ENCODE measurements at places on chromosomes 2 and 18.

- DNase-seq: no peak
These were observed 64.9 kb downstream of the STEAP3 start for GRCh38 chr2:119288576-119288975.

DNA sequence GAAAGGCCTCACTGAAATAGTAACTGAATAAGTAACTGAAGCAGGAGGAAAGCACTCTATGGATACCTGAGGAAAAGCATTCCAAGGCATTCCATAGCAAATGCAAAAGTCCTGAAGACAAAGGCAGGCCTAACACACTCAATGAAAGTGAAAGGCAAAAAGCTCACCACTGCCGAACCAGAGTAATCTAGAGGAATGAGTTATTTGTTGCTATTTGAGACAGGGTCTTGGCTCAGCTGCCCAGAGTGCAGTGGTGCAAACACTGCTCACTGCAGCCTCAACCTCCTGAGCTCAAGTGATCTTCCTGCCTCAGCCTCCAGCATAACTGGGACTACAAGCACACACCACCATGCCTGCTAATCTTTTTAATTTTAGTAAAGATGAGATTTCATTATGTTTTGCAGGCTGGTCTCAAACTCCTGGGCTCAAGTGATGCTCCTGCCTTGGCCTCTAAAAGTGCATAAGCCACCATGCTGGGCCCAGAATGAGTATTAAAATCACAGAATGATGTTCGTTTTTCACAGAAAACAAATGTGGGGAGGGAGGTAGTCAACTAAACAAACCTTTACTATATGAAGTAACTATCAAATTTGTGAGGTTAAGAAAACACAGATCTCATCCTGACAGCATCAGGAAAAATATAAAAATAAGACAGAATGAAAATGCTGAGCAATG lies 17.9 kb downstream of the PIAS2 start:
- DNase-seq: no peak

DNA sequence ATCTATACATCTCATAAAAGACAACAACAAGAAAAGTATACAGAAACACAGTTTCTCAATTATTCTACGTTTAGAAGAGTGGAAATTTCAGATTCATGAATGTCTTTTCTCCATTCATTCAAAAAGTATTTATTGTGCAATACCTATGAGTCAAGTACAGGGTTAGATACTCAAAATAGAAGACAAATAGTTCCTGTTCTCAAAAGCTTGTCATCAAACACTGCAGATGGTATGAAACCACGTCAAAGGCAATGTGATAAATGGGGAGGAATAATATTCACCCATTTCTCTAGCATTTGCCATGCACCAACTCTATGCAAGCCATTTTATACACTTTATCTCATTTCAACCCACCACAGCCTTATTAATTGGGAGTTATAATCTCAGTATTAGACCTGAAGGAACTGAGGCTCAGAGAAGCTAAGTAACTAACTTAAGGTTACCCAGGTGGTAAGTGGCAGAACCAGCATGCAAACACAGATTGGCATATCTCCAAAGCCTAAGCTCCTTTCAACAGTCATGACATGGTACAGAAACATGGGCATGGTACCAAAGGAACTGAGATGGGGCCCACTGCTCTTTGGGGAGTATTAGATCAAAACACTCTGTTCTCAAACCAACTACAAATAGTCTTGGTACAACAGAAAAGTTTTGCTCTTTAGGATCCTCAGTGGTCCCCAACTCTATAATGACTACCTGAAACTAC lies 67.2 kb upstream of the NPAS2 start:
- no peak for DNase-seq

DNA sequence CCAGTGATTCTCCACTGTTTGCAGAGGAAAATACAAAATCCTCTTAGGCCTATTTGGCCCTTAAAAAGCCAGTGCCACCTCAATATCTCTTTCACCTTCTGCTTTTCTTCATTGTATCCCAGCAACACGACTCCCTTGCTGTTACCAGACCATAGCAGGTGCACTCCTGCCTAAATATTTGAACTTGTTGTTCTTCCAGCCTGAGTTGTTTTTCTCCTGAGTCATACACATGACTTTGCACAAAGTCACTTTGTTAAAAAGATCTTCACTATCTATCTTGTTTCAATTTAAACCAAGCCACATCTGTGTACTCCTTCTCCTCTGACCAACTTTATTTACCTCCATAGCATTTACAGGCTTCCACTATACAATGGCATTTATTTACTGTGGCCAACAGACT lies 103.6 kb downstream of the LRRTM4 start:
- DNase-seq: no peak

- no peak for DNase-seq
These were observed 38.3 kb downstream of the IL1RL2 start for GRCh38 chr2:102224824-102225739.

DNA sequence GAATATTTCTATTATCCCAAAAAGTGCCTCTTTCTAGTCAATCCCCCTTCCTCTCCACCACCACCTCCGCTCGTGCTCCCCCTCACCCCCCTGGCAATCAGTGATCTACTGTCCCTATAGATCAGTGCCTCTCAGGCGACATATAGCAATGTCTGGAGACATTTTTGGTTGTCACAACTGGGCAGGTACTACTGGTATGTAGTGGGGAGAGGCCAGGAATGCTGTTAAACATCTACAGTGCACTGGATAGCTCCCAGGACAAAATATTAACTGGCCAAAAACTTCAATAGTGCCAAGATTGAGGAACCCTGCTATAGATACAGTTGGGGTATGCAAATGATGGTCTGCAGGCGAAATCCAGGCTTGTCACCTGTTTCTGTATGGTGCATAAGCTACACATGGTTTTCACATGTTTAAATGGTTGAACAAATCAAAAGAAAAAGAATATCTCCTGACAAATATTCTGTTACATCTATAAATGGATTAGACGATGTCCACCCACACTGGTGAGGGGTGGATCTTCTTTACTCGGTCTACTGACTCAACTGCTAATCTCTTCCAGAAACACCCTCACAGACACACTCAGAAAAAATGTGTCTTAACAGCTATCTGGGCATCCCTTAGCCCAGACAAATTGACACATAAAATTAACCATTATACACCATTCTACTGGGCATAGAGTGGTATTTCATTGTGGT lies 25.5 kb downstream of the DPYSL5 start:
- DNase-seq: no peak

DNA sequence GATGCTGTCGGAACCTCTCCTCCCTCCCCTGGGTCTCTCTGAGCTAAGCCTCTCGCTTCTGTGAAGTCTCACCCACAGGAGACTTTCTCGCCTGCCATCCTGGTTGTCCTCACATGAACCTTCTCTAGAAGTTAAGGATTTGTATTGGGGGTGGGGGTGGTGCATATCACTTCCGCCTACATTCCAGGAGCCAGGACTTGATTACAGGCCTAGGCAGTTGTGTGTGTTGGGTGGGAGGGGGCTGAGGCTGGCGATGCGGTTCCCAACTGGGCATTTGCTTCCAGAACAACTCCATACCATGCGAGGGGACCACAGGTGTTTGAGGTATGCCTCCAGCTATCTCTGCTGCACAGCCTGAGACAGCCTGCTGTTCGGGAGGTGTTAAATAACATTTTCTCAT lies 56.8 kb upstream of the MGAT4A start:
- DNase-seq: no peak

- DNase-seq: no peak
These were observed 90.3 kb upstream of the SESTD1 start for GRCh38 chr2:179354739-179355537.

- DNase-seq: no peak
These were observed 41.7 kb downstream of the RAMP1 start for GRCh38 chr2:237900891-237901831.

GRCh38 chr18:55179425-55179824 lies 220.2 kb upstream of the CCDC68 start:
- DNase-seq: no peak

DNA sequence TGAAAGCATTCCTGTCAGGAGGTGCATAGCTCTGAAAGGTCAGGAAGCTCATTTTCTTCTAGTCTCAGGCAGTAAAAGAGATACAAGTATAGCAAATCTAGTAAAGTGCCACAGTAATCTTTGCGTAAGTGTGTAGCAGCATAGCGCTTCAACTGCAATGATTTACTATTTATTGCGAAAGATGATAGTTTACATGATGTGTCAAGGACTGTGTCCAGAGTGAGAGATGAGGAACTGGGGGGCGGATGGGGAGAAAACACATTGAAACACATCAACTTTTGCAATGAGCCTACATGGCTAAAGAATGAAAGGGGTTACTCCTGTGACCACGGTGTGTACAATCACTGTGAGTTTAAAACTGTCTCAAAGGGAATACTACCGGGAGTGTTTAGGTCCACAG lies 644.4 kb downstream of the GALR1 start:
- DNase-seq: no peak

DNA sequence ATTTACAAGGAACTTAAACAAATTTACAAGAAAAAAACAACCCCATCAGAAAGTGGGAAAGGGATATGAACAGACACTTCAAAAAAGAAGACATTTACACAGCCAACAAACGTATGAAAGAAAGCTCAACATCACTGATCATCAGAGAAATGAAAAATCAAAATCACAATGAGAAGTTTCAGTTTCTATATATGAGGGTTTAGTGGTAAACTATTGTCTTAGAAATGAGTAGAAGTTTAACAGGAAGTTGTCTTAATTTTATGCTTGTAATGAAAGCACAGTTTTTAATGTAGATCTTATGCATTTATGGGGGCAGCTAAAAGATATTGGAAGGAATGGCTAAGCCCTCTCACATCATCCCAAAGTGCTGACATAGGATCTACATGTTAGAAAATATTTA lies 325.4 kb downstream of the ERBB4 start:
- DNase-seq: no peak

GRCh38 chr2:6937582-6937981 lies 20.4 kb downstream of the RNF144A start:
- no peak for DNase-seq

DNA sequence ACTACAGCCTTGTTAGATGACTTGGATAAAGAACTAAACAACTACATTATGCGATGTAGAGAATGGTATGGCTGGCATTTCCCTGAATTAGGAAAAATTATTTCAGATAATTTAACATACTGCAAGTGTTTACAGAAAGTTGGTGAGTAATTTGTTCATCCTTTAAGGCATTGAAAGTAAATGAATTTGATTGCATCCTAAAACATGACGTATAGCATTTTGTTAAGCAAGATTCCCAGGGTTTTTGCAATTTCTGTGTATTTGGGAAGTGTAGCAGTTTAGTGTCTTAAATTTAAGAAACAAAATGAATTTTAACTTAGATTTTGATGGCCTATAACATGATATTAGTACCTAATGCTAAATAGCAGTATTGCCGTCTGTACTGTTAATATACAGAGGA lies 24.8 kb downstream of the NOP58 start:
- DNase-seq: no peak

DNA sequence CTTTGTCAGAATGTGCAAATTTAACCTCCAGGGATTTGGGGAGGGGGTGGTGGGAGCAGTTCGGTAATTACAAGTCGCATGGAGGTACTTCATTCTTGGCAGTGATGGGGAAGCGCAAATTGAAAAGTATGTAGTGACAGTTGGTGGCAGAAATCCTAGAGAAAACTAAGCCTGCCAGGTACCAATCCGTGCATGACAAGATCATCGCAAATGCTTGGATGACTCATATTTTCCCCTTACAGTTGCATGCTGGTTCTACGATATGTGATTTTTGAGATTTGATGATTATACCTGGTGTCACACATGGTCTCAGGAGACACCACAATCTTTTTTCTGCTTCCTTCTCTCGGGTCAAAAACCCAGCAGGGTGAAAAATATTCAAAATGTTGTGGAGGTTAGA lies 479.7 kb upstream of the ID2 start:
- DNase-seq: no peak

DNA sequence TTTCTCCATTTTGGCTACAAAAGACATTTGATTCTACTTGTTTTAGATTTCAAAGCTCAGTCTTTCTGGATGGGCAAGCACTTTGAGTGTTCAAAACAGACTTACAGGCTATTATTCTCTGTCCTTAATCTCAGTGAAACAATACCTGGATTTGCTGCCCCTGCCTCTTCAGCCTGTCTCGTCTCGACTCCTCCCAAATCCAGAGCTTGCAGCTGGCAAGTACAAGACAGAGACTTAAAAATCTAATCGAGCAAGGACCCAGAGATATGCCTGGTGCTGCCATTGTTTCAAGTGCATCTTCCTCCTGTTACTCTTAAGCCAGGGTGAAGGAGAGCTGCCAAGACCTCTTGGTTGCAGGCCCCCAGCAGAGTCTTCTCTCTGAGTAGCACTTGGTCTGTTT lies 59.2 kb downstream of the LRRC30 start:
- no peak for DNase-seq

DNA sequence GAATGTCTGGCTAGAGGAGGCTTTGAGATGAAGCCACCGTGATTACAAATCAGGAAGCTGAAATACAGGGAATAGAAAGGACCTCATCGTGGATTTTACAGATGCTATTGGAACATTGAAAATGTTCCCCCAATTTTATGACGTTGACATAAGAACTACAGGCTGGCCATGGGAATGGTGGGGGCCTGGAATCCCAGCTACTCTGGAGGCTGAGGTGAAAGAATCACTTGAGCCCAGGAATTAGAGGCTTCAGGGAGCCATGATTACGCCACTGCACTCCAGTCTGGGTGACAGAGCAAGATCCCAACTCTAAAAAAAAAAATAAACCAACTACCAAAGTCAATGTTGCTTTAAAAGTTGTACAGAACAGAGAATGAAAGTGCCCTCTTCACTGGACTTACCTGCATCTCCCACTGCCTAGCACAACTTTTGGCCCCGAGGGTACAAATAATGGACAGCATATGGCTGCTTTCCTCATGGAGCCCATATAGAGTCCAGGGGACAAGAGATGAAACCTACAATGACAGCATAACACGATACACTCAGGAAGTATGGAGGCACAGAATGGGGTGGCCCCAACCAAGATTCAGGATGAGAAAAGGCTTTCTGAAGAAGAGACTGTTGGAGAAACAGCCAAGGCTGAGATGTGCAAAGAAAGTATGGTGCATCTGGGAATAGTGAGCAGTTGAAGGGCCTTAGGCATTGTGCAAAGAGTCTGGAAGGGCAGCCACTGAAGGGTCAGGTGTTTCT lies 254.8 kb downstream of the MYCN start:
- DNase-seq: no peak

GRCh38 chr2:111662771-111663470 lies 221.1 kb downstream of the ANAPC1 start:
- no peak for DNase-seq

GRCh38 chr18:48974304-48975119 lies 23.7 kb upstream of the SMAD7 start:
- no peak for DNase-seq

GRCh38 chr2:61045999-61046398 lies 19.7 kb upstream of the SANBR start:
- no peak for DNase-seq

- no peak for DNase-seq
These were observed 191.3 kb downstream of the MYO1B start for GRCh38 chr2:191436368-191437055.

DNA sequence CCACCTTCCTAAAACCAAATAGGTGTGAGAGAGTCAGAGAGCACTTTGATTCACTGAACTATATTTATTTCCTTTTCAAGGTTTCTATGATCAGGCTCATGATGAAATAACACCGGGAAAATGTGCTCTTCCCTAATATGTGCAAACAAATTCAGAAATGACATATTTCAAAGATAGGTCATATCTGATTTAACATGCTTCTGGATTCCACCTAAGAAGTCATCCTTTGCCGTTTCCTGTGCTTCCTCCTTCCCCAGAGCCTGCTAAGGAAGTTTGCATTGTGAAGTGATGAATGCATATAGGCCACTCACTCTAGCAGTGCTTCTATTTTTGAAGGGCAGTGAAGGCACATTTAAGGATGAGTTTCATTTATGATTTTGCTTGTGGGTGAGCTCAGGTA lies 327.6 kb downstream of the TDRD15 start:
- DNase-seq: no peak
